Activated effector memory CD4-positive, alpha-beta T cell treated with Interleukin-2 at 50 U/mL for 16 hours (primary cell): ENCODE measurements at places on chromosomes 7 and 10.

DNA sequence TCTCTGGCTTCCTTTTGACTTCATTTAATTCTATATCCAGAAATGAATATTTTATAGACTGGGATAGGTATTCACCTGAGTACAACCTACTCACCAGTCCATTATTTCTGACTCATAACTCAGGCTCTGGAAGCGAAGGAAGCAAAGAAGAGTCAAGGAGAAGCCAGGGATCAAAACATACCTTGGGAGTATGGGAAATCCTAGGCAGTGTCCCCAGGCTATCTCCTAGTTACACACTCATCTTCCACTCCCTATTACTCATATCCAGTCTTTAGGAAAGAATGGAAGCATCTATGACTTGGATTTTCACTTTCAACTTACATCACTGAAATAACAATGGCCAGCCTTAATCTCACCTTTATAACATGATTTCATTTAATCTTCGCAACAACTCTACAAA lies 40.9 kb upstream of the ELAPOR2 start:
- DNase-seq: no peak

DNA sequence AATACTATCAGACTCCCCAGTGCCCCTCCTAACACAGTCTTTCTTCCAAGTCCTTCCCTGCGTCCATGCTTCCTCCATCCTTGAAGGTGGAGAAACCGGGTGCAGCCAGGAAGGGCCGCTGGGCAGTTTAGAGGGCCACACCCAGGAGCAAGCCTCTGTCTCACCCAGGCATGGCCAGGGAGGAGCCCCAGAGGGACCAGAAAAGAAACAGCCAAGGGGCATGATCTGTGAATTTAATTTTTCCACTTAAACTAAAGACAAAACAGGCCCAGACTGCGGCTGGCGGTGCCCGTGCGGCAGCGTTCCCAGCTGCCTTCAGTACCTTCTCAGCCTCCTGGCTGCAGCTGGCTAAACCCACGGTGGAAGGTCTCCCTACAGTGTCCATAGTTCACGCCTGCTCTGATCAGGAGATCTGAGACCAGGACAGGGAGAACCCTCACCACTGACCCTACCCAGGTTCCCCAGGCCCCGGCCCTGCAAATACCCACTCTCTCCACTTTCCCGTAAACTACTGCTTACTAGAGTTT lies 12.9 kb downstream of the UNCX start:
- no peak for DNase-seq

DNA sequence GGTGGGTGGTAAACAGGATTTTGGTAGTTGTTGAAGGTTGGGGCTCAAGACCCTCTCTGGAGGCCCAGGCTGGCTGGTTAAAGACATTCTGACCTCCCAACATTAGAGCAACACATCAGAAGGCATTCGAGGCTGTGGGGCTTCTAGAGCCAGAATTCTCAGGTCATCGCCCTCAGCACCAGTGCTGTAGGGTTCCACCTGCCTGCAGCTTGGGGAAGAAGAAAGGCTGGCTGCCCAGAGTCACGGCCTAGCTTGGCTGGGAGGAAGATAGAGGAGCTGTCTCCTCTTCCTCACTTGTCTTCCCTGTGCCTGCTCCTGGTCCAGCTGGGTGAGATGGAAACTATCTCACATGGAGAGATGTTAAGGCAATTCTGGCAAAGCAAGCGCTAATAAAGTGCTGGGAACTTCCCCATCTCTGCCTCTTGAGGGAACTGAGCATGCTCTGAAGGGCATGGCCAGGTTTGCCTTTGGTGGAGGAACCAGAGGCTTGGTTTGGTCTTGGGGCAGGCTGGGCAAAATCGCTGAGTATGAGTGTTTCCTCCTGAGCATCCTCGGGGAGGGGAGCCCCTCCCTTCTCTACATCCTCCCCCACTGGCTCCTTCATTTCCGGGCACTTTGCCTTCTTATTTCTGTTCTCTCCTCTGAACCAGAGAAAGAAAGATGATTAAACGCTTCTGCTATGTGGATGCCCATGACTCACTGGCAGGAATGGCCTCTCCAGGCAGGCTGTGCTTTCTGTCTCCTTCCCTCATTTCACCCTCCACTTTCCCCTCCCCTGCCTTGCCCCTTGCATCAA lies 509.0 kb upstream of the PODXL start:
- DNase-seq: no peak

DNA sequence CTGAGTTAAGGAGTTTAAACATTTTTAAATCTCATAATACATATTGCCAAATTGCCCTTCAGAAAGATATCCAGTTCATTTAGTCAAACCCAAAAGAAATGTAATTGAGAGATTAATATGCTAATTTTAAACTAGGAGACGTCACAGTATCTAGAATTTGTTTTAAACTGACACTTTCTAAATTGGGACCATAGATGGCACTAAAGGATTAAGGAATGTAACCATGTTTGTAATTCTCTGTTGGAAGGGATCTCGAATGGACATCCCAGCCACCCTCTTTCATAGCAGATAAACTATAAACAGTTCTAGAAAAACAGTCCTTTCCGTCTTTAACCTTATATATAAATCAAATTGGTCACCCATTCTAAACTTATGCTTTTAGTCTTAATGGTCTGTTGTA lies 30.0 kb upstream of the SAMD9L start:
- DNase-seq: no peak

DNA sequence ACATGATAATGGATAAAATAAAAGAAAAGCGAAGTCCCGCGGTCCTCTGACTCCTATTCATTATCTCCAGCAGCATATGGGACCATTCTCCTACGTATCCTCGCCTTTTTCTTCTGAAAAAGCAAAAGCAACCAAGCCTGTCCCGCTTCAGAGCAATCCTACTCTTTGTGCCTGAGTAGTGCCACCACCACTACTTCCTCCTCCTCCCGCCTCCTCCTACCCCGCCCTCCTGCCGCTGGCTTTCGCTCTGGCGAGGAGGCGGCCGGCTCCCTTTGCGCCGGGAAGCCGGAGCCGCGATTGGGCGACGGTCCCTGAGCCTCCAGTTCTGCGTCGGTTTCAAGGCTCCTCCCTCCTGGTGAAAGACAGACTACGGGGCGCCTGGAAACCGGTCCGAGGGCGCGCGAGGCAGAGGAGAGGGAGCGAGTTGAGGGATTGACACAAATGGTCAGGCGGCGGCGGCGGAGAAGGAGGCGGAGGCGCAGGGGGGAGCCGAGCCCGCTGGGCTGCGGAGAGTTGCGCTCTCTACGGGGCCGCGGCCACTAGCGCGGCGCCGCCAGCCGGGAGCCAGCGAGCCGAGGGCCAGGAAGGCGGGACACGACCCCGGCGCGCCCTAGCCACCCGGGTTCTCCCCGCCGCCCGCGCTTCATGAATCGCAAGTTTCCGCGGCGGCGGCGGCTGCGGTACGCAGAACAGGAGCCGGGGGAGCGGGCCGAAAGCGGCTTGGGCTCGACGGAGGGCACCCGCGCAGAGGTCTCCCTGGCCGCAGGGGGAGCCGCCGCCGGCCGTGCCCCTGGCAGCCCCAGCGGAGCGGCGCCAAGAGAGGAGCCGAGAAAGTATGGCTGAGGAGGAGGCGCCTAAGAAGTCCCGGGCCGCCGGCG lies at the start of gene FZD1:
Gene FZD1 (plus strand): TSS at position 388 of the 878 bp plus-strand sequence. CDS start 448 bp downstream, at position 836.
- no peak for DNase-seq

DNA sequence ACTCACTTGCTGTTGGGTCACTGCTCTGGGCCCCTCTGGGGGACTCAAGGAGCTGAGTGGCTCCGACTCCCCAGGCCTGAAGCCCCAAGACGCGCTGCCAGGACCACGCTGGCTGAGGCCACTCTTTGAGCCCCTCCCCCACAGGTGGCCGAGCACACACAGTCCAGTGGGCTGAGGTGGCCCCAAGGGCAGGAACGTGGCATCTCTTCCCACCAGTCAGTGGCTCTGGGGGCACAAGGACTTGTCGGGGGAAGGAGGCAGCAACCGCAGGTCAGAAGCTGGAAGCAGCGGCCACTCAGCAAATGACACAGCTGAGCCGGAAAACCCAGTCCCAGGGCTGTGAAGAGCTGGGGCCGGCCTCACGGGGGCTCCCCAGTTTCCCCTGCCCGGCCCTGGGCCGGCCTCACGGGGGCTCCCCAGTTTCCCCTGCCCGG lies 24.1 kb downstream of the GRIFIN start:
- no peak for DNase-seq

DNA sequence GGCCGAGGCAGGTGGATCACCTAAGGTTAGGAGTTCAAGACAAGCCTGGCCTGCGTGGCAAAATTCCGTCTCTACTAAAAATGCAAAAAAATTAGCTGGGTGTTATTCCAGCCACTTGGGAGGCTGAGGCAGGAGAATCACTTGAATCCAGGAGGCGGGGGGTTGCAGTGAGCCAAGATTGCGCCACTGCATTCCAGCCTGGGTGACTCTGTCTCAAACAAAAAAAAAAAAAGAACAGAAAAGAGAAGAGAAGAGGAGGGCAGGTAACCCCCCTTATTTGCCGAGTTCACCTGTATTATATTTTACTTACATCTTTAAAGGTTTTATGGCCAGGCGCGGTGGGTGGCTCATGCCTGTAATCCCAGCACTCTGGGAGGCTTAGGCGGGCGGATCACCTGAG lies 91.7 kb downstream of the RNF216 start:
- DNase-seq: no peak

- no peak for DNase-seq
Observed at GRCh38 chr10:13928451-13928850, 341.7 kb downstream of the PRPF18 start.

DNA sequence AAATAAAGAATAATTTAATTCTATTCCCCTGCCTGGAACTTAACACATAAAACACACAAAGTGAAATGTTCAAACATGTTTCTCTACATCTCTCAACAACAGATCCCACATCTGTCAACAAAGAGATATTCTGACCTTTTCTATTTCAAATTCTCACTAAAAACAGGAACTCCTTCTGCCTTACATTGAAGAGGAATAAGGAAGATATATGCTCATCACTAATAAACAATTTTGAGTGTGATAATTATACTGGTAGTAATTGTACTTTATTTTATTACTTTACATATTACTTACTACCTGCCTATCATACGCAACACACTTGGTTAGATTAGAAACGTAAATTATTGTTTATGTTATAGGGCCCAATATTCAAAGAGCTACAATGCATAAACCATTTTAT lies 13.4 kb downstream of the AKR1C2 start:
- DNase-seq: no peak

- DNase-seq: no peak
Observed at GRCh38 chr7:611281-611810, 91.7 kb upstream of the PDGFA start.

DNA sequence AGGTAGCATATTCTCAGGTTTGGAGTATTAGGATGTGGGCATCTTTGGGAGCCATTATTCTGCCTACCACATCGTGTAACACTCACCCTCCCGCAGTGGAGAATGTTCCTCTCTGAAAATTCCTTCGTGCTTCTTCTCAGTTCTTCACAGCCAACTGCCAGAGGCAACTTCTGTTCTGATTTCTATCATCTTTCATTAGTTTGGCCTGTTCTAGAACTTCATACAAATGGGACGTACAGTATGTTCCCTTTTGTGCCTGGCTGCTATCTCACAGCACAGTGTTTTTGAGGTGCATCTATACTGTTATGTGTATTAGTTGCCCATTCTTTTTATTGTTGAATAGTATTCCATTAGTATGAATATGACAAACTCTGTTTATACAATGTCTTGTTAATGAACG lies 8.9 kb upstream of the SLC26A3 start:
- DNase-seq: no peak

GRCh38 chr10:29960261-29960660 lies 99.1 kb downstream of the JCAD start:
- DNase-seq: no peak
